ENCODE measurements at places on chromosomes 16 and 17. TPM values are rescaled to one million over a fixed set of nuclear protein-coding genes. Genes with fewer than 3 reads are reported as not detected.

- no peaks in the 10 kb centered on the region for H3K4me1 ChIP-seq
- no peak overlapping the region for H3K27ac ChIP-seq
- peaks cover 12% of the 10 kb centered on the region for H3K27me3 ChIP-seq
- no peak for DNase-seq
Observed at GRCh38 chr16:3954411-3954921, 74.0 kb upstream of the CREBBP start.

- H3K4me3 ChIP-seq, result no peak overlapping the region
- no peaks in the 10 kb centered on the region for H3K4me1 ChIP-seq
- no peaks in the 10 kb centered on the region for H3K27me3 ChIP-seq
Observed at GRCh38 chr16:51474414-51475091, 323.5 kb upstream of the SALL1 start.

FBXL16 gene
- total RNA-seq, result not detected

DNA sequence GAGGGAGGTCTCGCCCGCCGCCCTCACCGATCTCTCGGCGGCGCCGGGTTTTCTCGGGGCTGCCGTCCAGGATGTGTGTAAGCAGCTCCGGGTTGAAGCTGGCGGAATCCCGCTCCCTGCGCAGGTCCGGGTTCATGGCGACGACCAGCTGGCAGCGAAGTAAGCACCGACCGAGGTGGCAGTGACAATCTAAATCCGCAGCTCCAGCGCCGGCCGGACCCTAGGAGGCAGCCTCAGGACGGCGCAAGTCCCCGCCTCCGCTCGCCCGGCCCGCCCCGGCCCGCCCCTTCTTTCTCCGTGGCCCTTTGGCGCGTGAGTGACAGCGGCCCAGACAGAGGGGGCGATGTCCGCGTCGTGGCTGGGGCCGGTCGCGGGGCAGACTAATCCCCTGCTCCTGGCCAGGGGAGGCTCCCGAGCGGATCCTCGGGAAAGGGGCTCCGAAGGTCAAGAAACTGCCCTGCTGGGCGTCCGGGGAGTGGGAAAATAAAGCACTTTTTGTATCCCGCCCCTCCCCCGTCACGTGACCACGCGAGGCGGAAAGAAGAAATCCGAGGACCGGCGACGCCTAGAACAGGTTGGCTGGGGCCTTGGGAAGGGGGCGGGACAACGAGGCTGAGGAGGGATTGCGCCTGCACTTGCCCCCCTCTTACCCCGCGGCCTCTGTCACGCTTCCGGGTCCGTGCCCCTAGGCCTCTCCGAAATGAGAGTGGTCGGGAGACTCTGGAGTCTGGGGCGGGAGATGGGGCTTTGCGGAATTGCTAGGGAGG, at the start of the genes ACOX1 and TEN1:
Gene ACOX1, minus strand, starts transcription at position 229 of the 767 bp plus-strand sequence. Its CDS starts 93 bp downstream, at position 136.
Gene TEN1, plus strand, starts transcription at position 303 of the 767 bp plus-strand sequence. CDS start 6,953 bp downstream, outside the sequence.
- H3K27ac ChIP-seq, result peak within 1 kb of the TSS; percentile 93
- H3K4me1 ChIP-seq, result peaks cover 19% of the 10 kb centered on the region
- H3K36me3 ChIP-seq, result peaks cover 4% of the 10 kb centered on the region
- DNase-seq, result peak; percentile 90
- H3K27me3 ChIP-seq, result no peaks in the 10 kb centered on the region
- peak within 1 kb of the TSS; percentile 96 for H3K4me3 ChIP-seq

DNA sequence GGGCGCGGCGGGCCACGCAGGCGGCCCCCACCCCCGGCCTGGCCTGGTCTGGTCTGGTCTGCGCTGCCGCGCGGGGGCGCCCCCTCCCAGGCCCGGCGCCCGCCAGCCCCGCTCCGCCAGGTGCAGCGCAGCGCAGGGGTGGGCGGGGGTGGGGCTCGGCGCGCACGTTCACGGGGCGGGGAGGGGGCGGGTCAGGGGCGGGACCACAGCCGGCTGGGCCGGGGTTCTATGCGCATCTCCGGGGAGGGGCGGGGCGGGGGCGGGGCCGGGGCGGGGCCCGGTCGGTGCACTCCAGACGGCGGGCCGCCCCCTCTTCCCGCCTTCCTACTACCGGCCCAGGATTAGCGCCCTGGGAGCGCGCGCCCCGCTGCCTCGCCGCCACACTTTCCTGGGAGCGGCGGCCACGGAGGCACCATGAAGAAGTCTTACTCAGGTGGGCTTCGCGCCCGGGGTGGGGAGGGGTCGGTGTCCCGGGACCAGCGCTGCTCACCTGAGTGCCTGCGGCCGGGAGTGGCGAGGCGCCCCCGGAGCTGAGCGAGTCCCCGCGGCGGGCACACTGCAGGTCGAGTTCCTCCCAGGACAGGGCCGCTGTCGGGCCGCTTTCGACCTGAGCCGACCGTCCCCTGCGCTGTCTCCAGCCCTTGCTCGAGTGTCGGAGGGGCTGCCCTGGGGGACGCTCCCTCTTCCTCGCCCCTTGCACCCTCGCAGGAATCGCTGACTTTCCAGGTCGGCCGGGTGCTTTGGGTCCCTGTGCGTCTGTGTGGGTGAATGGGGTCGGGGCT, 140.5 kb downstream of the SEC14L1 start:
- H3K27ac ChIP-seq, result no peak overlapping the region
- DNase-seq, result peak; percentile 87
- H3K4me1 ChIP-seq, result peaks cover 28% of the 10 kb centered on the region

DNA sequence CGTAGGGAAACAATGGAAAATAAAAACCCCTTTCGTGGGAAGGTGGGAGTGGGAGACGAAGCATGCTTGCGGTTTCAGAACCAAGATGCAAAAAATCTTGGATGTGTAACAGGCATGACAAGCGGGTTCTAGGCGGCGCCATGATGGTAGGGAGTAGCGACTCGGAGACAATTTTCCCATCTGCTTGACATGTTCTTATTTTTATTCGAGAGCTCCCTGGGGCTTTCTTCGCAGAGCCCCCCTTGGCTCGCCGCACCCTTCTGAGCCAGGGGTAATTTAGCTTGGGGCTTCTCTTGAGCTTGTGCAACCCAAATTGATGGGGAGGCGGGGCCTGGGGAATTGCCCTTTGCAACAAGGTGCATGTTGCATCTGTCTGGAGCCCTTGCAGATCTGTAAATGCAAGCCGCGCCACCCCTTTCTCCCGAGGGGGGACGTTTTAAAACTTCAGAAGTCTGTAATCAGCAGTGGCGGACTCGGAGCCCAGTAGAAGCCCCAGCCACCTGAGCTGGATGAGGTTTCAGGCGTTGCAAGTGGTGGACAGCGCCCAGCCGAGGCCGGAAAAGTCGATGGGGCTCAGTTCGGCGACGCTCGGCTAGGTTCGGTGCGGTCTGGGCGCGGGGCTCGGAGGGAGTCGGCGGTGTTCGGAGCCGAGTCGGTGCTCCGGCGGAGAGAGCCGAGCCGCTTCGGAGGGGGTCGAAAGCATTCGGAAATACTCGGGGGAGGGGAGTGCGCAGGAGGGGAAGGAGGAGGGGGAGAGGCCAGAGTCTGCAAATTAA, 2.9 kb downstream of the GNAO1 start:
- peak overlapping the region; percentile 1 for H3K4me3 ChIP-seq
- DNase-seq, result peak; percentile 88
- peaks cover 38% of the 10 kb centered on the region for H3K27me3 ChIP-seq

ST6GALNAC2 gene
- total RNA-seq, result not detected

DNA sequence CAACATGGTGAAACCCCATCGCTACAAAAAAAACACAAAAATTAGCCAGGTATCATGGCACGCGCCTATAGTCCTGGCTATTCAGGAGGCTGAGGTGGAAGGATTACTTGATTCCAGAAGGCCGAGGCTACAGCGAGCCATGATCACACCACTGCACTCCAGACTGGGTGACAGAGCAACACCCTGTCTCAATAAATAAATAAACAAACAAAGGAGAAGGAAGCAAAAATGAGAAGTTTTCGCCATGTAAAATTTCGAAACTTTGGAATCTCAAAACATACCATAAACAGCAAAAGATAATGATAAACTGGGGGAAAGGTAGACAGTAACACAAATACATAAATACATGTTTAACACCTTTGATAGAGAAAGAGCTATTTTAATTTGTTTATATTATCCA, 130.9 kb downstream of the ZFHX3 start:
- no peak overlapping the region for H3K27ac ChIP-seq

DNA sequence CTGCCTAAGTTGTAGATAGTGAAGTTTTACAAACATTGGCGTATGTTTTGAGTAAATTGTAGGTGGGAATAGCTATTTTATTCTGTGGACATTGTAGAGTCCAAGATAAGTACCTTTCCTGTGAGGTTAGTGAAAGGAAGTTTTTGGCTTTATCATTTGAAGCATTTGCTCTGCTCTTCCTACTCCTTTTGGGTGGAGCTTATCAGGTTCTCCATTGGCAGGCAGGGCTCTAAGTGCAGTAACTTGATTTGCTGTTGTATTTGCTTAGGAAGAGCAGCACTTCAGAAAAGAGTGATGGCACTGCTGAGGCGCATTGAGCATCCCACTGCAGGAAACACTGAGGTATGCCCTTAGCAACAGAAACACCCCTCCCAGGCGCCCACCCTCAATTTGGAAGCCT, 70.1 kb downstream of the OMG start:
- peaks cover 3% of the 10 kb centered on the region for H3K4me1 ChIP-seq
- no peak overlapping the region for H3K27ac ChIP-seq
- peaks cover 11% of the 10 kb centered on the region for H3K36me3 ChIP-seq
- H3K4me3 ChIP-seq, result no peak overlapping the region

DNA sequence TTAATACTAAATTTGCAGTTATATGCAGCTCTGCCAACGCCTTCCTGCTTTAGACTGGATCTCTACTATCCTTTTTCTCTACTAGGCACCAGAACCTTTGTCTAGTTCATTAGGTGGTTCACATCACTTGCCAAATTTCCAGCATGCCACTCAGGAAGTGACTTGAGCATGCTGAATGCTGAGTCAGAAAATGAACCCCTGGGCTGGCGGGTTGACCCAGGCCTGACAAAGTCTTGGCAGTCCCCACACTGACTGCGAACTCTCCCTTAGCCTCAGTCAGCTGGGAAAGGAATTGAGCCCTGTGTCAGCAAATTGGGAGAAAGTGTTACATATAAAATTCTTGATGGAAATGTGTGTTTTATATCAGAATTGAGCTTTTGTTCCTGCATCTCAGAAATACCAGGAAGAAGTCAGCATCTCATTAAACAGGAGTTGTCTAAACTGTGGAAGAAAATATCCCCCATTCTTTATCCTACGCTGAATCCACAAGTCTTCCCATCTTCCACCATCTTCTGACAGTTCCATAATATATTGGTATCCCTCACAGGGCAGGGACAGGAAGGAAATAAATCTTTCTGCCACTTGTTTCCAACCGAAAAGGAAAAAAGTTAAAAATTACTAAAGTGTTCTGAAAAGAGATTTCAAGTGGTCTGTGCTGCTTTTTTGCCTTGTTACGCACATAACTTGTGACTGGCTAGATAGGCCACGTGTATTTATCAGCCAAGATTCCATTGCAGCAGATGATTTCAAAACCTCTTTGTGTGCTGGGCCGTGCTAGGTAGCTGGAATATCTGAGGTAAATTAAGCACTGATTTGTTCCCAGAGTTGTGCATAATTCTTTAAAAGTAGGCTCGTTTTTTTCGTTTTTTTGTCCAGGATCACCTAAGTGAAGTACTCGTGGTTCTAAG, 16.7 kb upstream of the SLC12A3 start:
- no peak overlapping the region for H3K27ac ChIP-seq
- peaks cover 13% of the 10 kb centered on the region for H3K36me3 ChIP-seq
- no peak overlapping the region for H3K4me3 ChIP-seq
- H3K4me1 ChIP-seq, result no peaks in the 10 kb centered on the region

DNA sequence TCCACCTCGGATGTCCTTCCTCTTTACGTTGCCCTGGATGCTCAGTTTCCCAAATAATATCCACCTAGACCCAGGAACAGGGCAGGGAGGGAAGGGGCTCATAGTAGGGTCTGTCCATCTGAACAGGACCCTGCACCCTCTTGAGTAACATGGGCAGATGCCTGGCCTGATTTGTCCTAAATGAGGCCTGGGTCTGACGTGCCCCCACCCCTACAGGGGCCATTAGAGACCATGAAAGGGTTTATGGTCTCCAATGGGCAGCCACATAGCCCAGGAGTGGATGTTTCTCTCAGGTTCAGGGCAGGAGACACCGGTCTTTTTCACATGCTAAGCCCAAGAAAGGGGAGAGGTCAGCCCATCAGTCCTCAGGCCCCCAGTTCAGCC, 6.8 kb downstream of the CACNG1 start:
- no peaks in the 10 kb centered on the region for H3K36me3 ChIP-seq
- DNase-seq, result no peak

DNA sequence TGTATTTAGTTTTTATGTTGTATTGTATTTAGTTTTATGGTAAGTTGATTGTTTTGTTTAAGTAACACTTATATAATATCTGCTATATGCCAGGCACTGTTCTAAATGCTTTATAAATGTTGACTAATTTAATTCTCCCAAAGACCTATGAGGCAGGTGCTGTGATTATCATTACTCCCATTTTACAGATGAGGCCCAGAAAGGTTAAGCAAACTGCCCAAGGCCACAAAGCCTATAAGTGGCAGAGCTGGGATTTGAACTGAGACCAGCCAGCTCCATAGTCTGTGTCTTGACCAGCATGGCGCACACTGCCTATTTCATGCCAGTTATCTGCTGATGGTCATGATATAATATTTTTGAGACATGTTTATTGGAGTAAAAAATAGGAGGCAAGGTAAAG, 24.0 kb downstream of the IL21R start:
- peaks cover 52% of the 10 kb centered on the region for H3K4me1 ChIP-seq
- no peaks in the 10 kb centered on the region for H3K27me3 ChIP-seq
- peak overlapping the region; percentile 80 for H3K27ac ChIP-seq
- peaks cover 27% of the 10 kb centered on the region for H3K36me3 ChIP-seq
- no peak for DNase-seq

DNA sequence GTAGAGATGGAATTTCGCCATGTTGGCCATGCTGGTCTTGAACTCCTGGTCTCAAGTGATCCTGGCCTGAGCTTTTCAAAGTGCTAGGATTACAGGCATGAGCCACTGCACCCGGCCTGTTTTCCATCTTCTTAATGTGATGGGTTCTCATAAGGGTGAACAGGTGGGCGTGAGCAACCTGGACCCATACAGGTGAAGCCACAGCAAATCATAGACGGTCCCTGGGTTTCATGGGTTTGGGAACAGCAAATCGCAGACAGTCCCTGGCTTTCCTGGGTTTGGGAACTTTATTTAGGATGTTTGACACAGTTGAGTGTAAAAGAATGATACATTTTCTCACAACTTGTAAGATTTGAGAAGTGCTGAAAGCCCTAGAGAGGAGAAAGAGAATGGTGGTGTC, 12.9 kb upstream of the MEIOB start:
- no peaks in the 10 kb centered on the region for H3K27me3 ChIP-seq
- H3K27ac ChIP-seq, result no peak overlapping the region
- no peak for DNase-seq
- no peaks in the 10 kb centered on the region for H3K36me3 ChIP-seq

NHERF2 gene
- total RNA-seq, result 4.3 TPM

HSD11B2 gene
- not detected for total RNA-seq

UQCRC2 gene
- total RNA-seq, result 162 TPM

GRCh38 chr17:14360856-14361255, 60.0 kb downstream of the HS3ST3B1 start:
- no peaks in the 10 kb centered on the region for H3K36me3 ChIP-seq
- H3K27ac ChIP-seq, result no peak overlapping the region
- no peak overlapping the region for H3K4me3 ChIP-seq
- H3K4me1 ChIP-seq, result peaks cover 25% of the 10 kb centered on the region
- H3K27me3 ChIP-seq, result no peaks in the 10 kb centered on the region

DNA sequence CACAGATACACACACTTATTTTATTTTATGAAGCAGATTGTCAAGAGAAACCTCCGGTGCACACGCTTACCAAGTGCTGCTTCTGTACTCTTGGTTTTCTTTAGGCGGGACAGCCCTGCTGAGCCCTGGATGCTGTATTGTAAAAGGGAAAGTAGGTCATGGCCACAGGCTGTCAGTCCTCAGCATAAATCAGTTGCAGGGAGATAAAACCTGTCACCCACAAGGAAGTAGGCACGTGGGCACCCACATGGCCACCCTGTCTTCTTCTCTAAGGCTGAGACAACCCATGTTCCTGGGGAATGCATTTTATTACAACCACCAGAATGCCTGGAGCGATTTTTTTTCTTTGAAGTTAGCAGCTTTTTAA, 59.3 kb downstream of the ASIC2 start:
- no peaks in the 10 kb centered on the region for H3K27me3 ChIP-seq
- H3K27ac ChIP-seq, result no peak overlapping the region
- no peaks in the 10 kb centered on the region for H3K36me3 ChIP-seq
- H3K4me3 ChIP-seq, result no peak overlapping the region
- no peak for DNase-seq
- H3K4me1 ChIP-seq, result peaks cover 12% of the 10 kb centered on the region

All from natural killer cell (primary cell).